ENCODE measurements at places on chromosomes 1 and 21.

DNA sequence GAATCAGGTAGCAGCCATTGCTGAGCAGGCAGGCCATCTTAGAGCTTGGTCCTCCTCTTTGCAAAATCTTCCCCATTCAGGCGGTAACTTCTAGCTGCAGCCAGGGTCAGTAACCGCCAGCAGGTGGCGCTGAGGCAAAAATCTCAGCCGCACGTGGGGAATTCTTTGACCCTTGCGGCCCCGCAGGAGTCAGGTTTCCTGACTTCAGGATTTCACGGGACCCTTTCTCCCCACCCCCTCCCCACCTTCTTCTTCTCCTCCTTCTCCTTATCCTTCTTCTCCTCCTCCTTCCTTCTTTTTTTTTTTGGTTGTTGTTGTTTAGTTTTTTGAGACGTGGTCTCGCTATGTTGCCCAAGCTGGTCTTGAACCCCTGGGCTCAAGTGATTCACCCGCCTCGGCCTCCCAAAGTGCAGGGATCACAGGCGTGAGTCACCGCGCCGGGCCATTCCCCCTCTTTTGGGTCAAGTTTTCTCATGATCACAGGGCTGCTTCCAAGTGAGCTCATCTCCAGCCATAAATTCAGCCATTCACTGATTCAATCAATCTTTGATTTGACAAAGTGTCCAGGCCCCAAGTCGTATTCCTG is 33.4 kb upstream of the TENT5B start:
- DNase-seq = peak; percentile 62

DNA sequence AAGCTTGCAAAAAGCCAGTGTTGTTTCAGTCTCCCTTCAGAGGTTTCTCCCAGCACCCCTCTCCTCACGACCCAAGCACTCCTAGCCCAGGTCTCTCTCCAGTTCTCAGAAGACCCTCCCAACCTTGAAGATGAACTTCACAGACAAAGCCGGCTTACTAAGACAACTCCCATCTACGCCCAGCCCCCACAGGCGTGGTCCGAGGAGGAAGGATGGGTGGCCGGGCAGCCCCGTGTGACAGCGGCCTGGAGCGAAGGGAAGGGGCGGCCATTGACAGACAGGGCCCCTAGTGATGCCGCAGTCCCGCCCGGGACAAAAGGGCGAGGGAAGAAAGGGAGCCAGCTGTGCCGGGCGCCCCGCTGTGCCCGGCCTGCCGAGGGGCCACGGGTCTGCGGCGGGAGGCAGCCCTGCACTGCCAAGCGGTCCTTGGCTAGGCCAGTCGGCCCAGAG is 6.9 kb downstream of the PAX7 start:
- DNase-seq = no peak

- no peak for DNase-seq
These were observed 102.1 kb downstream of the WDR4 start for GRCh38 chr21:42777064-42777756.

DNA sequence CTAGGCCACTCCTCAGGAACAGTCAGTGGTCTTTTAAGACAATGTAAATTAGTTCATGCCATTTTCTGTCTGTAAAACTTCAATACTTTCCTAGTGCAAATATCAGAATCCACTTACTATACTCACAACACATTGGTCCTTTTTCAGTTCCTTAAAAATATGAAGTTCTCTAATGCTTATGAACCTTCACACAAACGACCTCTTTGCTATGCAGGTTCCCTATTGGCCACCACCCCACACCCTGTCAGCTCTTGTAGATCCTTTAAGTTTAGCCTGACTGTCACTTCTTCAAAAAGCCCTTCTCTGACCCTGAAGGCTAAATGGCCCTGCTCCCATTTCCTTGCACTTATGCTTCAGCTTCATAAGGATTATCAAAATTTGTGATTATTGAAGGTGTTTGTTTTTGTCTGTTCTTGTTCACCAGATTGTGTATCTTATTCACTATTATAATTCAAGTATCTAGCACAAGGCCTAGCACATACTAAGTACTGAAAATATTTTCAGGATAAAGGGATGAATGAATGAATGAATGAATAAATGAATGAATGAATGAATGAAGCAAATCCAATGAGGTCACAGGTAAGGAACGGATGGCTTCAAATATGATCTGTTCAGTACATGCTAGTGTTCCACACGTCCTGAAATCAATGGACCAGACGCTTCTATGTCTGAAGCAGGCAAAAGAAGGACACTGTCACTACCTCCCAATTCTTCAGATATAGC is 373.9 kb downstream of the VAV3 start:
- no peak for DNase-seq

GRCh38 chr1:67601539-67601938 is 83.5 kb upstream of the GADD45A start:
- DNase-seq = no peak

DNA sequence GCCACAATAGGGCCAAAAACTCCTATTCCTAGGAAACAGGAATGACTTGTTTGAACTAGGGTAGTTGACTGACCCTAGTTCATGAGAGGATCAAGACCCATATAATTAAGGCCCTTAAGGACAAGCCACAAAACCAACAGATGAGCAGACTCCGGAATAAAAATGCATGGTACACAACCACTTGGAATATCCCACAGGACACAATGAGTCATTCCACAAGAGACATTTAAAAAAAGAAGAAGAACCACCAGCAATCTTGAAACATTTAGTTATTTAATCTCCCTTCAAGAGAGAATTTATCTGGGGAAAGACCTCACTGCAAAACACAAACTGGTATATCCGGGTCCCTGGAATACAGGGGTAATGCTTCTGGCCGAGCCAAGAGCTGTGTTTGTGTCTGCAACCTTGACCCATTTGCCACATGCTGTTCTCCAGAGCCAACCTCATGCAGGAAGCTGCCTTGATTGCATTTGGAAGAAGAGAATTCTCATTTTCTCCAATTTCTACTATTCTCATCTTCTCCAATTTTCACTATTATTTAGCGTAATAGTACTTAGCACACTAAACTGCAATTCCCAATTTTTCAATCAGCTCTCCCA is 135.5 kb downstream of the TGFBR3 start:
- no peak for DNase-seq

DNA sequence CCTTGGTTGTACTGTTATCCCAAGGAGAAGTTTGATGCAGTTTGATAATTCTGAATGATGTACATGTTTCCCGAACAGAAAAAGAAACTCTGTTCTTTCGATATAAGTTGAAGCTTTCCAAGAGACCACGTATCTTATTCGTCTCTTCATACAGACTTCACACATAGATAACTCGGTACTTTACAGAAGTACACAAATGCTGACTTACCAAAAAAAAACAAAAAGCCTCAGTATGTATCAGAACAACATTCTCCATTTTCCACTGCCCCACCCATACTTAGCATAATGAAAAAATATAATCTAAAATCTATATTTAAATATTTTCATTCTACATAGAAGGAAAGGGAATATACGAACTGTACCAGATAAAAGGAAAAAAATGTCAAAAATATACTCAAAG is 2.2 kb downstream of the FOXJ3 start:
- DNase-seq = no peak

- DNase-seq = no peak
These were observed 154.1 kb downstream of the HIVEP3 start for GRCh38 chr1:41764656-41765055.

DNA sequence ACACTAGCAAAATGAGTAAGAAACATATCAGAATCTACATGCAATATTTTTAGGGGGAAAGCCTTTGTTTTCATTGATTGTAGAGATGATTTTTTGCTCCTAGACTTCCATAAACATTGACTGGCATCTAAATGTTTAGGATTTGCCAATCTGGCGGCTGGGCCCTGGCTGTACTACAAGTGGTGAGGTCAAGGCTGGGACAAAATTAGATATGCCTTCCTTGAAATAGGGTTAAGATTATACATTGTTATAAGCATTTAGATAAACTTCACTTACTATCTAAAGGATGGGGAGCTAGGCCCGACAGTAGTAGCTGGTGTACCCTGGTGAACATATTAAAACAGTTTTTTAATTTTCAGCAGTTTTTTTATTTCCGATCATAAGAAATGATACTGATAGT is 5.2 kb downstream of the NFIA start:
- DNase-seq = no peak

GRCh38 chr1:85258536-85259117 is 835 bp downstream of the C1orf52 start:
- DNase-seq = peak; percentile 16

DNA sequence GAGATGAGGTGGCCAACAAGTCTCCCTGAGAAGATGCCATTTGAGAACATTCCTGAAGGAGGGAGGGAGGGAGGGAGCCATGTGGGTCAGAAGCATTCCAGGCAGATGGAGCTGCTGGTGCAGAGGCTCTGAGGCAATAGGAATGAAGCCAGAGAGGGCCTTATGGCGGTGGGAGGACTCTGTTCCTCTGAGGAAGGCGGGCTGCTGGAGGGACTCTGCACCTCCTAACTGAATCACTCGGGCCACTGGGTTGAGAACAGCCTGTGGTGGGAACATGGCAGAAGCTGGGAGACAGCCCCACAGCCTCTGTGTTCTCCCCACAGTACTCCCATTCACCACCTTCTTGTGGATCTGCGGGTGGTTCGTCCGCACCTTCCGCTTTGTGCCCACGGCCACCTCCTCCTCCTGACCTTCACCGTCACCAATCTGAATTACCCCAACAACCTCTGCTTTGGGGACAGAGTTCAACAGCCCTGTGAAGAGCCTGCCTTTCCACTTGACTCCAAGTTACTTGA is 2.4 kb upstream of the TMEM125 start:
- no peak for DNase-seq

All from stimulated activated CD4-positive, alpha-beta T cell treated with anti-CD3 and anti-CD28 coated beads, Interleukin-1b, Interleukin-23, amount 100 ng/mL, for 4 hours (primary cell).